ENCODE measurements at places on chromosomes 2 and 18. TPM values are rescaled to one million over a fixed set of nuclear protein-coding genes. Genes with fewer than 3 reads are reported as not detected.

DNA sequence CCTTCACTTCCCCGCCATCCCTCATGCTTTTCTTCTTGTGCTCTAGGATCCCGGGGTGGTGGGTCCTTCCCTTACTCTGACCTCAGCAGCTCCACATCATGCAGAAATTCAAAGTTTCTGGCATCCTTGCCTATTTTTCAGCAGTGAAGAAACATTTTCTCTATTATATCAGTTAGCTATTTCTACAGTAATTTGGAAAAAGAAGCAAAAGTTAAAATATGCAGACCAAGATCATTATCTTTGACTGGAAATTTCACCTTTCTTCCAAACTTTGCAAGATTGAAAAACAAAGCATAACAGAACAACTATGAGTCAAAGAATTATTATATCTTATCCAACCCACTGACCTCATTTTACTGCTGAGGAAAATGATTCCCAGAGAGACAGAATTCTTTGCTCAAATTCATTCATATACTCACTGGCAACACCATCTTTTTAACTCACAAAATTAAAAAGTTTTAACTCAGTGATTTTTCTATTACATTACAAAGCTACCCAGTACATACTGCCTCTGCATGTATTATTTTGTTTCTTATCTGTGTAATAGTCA, 40.5 kb downstream of the ANTXR1 start:
- peaks cover 32% of the 10 kb centered on the region for H3K27me3 ChIP-seq
- H3K4me1 ChIP-seq: peaks cover 7% of the 10 kb centered on the region
- no peak for DNase-seq
- H3K4me3 ChIP-seq: no peak overlapping the region
- H3K36me3 ChIP-seq: no peaks in the 10 kb centered on the region

DNA sequence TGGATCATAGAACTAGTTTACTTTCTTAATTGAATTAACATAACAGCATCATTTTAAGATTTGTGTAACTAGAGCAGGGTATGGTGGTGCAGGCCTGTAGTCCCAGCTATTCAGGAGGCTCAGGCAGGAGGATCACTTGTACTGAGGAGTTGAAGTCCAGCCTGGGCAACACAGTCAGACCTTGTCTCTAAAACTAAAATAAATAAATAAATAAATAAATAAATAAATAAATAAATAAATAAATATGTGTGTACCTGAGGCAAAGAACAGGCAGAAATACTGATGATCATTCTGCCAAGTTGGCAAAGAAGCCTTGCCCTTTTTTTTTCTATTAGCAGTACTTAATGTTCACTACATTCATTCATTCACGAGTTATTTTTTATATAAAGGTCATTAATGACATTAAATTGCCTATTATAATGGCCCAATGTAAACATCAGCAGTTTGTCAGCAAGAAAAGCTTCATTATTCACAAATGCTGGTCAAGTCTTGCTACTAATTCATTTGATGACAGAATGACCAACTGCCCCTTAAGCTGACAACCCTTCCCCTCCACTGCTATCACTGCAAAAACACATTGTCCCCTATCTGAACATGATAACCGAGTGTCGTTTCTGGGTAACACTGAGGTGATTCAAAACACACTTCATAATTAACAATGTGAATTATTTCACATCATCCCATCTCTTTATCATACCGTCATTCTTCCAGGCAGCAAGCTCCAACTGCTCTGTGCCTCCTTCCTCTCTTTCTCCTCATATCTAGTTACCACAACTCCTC, 39.0 kb downstream of the ARL5A start:
- H3K4me1 ChIP-seq: no peaks in the 10 kb centered on the region
- H3K36me3 ChIP-seq: peaks cover 23% of the 10 kb centered on the region
- DNase-seq: no peak
- no peaks in the 10 kb centered on the region for H3K27me3 ChIP-seq

GRCh38 chr18:63271881-63272299, 47.7 kb downstream of the BCL2 start:
- H3K4me1 ChIP-seq: peaks cover 75% of the 10 kb centered on the region
- H3K4me3 ChIP-seq: no peak overlapping the region
- no peaks in the 10 kb centered on the region for H3K27me3 ChIP-seq
- H3K27ac ChIP-seq: no peak overlapping the region

Gene MREG
- total RNA-seq: 3.9 TPM

Gene GALNT3
- 2.1 TPM for total RNA-seq

Measured in activated naive CD4-positive, alpha-beta T cell treated with anti-CD3 and anti-CD28 coated beads for 36 hours (primary cell).